COR-L47 (cell line): ENCODE measurements at places on chromosomes 6 and 20.
A peak's percentile ranks its signal among the peaks of the same experiment; 100 is the strongest.

GRCh38 chr20:12414446-12415274 is 497.0 kb downstream of the BTBD3 start:
- no peak for DNase-seq

DNA sequence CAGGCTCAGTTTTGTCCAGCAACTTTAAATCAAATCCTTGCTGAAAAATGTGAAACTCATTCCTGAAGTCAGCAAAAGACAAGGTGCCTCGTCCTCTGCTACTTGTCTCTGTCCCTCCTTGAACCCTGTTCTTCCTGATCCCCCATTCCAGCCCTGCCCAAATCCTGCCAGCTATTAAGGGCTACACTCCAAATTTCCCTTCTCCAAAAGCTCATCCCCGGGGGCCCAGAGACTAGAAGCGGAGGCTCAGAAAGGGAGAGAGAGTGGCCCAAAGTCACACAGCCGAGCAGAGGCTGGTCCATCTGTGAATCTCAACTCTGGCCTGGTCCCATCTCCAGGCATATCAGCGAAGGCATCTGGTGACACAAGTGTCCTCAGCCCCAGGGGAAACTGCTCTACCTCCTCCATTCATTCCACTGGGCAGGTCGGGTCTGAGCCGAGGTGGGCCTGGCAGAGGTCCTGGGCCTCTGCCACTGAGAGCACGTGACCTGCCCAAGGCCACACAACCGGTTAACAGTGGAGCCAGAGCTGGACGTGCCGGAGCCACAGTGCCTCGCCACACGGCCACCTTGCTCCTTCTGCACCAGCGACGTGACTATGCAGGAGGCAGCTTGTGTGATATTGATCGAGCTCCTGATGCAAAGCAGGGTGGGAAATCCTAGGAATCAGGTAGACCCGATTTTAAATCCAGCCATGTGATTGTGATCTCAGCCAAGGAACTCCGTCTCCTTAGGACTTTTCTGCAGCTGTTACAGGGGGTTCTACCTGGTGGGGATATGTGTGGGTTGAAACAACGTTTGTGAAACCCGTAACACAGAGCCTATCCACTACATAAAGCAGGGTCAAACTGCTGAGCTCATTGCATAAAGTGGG is 28.6 kb downstream of the NOL4L start:
- DNase-seq, result no peak

- DNase-seq, result no peak
Measured at GRCh38 chr20:59398537-59399205, 98.3 kb downstream of the EDN3 start.

DNA sequence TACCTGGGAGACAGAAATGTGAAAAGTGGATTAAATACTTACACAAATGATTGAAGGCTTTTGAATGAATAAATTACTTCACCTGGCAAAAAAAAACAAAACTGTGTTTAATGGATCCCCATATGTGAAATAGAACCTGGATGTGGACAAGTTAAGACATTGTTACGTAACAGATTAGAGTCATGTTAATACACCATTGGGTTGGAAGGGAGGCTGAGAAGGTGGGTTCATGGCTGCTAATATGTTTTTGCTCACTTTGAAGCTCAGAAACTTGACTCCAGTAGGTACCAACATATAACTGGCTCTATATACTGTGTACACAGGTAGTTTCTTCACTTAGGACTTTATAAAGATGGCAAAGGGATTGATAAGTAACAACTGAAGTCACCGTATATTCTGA is 21.4 kb upstream of the TENT5A start:
- no peak for DNase-seq

GRCh38 chr20:50731055-50731929 is at the start of gene PARD6B:
PARD6B (plus strand) TSS chr20:50731580; CDS start chr20:50731787, 207 bp downstream.
- peak; percentile 99 for DNase-seq

DNA sequence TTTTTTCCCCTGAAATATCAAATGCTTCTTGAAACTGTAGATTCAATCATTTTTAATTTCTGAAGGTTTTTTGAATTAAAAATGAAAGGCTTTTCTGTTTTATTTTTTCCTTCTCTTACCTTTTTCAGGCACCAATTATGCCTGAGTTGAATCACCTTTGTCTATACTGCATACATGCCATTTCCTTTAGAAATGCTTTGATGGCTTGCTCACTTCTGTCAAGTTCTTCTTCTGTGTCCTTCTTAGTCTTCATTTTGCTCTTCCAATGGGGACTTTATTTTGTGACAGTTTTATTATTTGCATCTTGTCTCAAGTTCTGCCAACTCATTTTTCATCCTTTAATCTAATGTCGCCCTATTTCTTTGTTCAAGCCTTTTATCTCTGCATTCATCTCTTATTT is 121.9 kb upstream of the PRL start:
- no peak for DNase-seq

DNA sequence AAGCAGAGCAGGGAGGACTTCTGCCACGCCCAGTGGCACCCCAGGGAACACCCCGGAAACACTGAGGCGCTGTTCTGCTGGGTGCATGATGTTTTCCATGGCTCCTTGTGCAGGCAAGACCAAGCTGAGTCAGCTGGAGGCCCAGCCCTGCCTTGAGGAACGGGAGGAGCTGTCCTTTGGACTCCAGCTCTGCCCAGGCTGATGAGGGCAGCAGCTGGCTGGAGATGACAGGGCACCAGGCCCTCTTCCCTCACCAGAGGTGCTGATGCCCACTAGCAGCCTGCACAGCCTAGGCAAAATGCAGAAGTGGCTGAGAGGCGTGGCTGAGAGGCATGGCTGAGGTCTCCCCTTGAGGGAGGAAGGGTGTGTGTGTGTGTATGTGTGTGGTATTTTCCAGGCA is 2.4 kb downstream of the C6orf132 start:
- no peak for DNase-seq

GRCh38 chr6:16403831-16404230 is 165.4 kb downstream of the GMPR start:
- no peak for DNase-seq

GRCh38 chr6:130482645-130483390 is 117.0 kb downstream of the TMEM200A start:
- DNase-seq, result no peak

GRCh38 chr20:37704955-37705354 is 11.1 kb downstream of the CTNNBL1 start:
- no peak for DNase-seq

DNA sequence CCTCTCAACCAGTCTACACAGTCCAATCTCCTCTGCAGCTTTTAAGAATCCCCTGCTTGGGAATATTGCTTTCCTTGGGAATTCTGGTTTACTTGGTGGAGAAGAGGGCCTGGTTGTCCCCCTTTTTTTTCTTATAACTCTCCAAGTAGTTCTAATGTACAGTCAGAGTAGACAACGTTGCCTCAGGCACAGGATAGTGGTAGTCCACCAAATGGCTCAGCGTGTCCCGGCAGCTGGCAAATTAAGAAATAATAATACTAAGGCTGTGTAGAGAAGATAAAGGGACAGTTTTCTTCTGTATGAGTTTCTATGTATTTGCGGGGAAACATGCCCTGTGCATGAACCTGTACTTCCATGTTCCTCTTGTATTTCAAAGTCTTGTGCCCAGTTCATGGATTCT is 145.7 kb upstream of the RREB1 start:
- no peak for DNase-seq

- DNase-seq, result no peak
Measured at GRCh38 chr20:62799036-62799435, 2.8 kb downstream of the MRGBP start.
